ENCODE measurements at places on chromosomes 1 and 21.

DNA sequence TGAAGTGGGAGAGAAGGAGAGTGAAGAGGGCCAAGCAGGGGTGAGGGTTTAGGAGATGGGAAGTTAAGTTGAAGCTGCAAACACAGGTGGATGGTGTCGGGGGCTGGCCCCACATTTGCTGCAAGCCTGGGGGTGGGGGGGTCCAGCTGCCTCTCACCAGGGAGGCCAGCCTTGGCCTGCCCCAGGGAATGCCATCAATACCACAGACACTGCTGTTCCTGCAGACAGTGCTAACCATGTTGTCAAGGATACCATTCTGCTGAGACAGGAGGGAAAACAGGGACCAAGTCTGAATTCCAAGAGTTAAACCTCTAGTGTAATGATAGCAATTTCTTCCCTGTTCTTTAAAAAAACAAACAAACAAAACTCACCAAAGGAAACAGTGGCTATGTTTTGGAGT is 8.0 kb downstream of the MECR start:
- no peak for DNase-seq

GRCh38 chr21:38965241-38965640 is 159.5 kb downstream of the ETS2 start:
- DNase-seq = no peak

DNA sequence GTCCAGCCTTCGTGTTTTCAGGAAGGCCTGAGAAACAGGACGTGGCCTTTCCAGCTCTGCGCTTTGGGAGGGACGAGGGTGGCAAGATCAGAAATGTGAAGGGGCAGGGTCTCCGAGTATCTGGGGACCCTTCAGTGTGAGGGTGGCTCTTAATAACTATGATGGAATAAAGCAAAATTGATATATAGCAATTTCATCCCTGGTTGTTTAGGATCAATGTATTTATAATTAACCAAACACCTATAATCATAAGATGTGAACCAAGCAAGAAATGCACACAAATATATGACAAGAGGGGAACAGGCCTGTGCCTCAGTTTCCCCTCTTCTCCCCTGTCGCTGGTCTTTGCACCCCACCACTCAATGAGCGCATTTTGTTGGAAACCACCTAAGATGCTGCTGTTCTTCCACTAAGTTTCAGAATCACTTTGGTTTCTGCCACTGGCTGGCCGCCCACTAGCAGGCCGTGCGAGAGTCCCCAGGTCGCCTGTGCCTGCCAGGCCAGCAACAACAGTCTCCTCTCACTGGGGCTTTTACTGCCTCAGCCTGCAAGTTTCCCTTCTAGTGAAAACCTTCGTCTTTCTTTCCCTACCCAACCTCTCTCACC is 36.6 kb downstream of the UBASH3A start:
- no peak for DNase-seq

DNA sequence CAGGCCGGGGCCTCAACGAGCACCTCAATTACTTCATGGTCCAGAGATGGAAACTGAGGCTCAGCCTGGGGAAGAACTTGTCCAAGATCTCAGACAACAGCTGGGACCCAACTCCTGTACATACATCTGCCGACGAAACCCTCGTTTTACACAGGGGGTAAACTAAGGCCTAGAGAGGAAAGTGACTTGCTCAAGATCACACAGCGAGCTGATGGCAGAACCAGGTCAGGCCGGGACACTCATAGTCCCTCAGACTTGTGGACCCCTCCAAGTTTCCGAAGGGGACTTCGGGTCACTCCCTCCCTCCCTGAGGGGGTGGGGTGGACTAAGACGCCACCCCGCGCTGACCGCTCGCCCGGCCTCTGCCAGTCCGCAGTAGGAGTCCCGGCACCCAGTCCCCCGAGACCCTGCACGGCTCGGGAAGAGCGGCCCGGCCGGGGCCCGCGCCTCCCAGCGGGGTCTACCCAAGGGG is 430 bp downstream of the WASF2 start:
- peak; percentile 21 for DNase-seq

- DNase-seq = no peak
Measured at GRCh38 chr1:89464008-89464407, 60.6 kb upstream of the LRRC8B start.

DNA sequence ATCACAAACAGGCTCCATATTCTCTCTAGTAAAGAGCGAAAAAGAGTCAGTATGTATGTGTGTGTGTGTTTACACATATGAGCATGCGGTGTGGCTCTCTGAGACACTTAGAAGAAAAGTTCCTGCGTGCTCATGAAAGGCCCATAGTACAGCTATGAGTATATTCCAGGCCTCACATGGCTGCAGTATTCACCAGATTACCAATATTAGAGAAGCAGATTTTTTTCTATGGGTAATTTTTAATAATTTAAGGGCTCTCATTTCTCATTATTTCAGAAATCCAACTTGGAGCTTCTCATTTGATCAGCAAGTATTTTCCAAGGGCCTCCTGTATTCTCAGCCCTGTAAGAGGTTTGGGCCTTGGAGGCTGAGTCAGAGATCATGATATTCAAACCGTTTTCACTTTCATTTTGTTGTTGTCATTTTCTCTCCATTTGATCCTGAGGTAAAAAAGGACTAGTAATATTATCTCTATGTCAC is 232.9 kb upstream of the SGIP1 start:
- peak; percentile 52 for DNase-seq

DNA sequence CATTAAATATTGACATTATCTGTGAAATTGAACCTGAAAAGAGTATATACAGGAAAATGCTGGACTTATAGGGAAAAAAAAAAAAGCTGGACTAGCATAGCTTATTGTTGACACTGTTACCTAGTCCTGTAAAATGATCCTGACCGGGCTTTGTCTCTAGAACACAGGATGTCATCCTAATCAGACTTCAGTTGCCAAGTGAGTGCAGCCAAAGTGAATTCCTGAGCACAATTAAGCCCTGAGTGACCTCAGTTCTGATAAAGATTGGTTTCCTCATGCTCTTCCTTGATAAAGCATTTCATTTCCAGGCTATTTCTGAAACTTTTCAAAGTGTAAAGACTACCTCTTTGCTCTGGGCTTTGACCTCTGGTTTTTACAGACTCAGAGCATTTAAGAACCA is 19.8 kb downstream of the SELP start:
- DNase-seq = no peak

- no peak for DNase-seq
Measured at GRCh38 chr1:188769936-188770335, 1707.7 kb downstream of the BRINP3 start.

DNA sequence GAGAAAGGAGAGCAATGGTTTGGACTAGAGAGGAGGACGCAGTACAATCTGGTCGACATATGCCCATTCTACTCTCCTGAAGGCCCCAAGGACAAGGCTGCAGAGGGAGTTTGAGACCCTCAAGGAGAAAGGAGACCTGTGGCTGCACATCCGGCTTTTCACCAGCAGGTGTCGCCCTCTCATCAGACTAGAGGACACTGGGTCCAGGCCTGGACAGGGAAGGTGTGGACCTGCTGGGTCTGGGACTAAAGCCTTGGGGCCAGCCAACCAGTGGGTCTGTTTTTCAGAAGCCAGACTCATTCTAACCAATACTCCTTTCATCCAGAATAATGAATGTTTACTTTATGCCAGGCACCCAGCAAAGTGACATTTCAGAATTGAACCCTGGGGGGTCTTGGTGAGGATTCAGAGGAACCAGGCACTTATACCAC is 5.0 kb downstream of the SRARP start:
- DNase-seq = peak; percentile 49

- no peak for DNase-seq
Measured at GRCh38 chr1:55478742-55479141, 263.6 kb upstream of the USP24 start.

GRCh38 chr1:47725511-47725991 is 271.6 kb downstream of the TRABD2B start:
- no peak for DNase-seq

- no peak for DNase-seq
Measured at GRCh38 chr1:117615474-117615873, 9.6 kb downstream of the TENT5C start.

GRCh38 chr1:41529621-41530395 is 45.3 kb upstream of the EDN2 start:
- no peak for DNase-seq

DNA sequence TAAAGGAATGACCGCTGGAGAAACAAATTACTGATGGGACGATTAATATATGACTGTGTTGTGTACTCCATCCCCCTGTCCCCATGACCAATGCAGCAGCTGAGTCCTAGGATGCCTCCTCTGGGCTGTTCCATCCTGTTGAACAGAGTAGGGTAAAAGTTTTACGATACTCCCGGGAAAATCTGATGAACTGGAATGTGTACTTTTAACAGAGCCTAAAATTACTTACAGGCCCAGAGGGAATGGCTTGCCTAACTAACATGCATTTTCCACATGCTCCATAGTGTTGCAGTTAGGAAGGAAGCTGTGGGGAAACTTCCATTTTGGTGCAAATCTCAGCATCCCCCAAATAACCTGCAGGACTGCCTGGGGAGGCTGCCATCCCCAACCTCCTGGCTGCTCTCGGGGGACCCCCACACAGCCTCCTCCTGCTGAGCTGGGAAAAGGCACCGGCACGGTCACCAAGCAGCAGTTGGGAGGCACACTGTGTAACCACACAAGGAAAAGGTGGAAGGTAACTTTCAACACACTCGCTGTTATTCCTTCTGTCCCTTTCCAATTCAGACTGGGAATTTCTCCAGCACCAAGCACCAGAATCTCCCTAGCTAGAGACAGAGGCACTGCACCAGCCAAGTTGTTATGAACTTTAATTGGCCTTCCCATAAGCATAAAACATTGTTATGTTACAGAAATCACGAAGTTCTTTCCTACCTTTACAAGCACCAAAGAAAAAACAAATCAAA is 97.2 kb downstream of the BCAR3 start:
- DNase-seq = no peak

DNA sequence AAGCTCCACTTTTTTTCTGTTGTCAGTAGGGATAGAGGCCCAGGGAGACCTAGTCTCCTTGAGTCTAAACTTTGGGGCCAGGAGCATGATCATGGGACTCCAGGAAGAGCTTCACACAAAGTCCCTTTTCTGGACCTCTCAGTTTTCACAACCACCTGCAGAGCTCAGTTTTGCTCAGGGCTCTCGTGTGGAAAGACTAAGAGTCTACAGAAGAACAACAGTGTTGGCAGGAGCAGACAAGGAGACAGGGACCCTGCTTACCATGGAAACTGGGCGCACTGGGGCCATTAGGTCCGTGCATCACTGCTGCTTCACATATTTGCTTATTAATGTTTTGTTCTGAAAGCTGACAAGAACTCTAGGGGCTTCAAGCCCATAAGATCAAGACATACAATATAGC is 63.9 kb upstream of the HSD17B7 start:
- no peak for DNase-seq

All from CD14-positive monocyte (primary cell).